ENCODE measurements at places on chromosomes 7 and 10.

- no peak for DNase-seq
Measured at GRCh38 chr7:130095812-130096211, 25.5 kb downstream of the KLHDC10 start.

DNA sequence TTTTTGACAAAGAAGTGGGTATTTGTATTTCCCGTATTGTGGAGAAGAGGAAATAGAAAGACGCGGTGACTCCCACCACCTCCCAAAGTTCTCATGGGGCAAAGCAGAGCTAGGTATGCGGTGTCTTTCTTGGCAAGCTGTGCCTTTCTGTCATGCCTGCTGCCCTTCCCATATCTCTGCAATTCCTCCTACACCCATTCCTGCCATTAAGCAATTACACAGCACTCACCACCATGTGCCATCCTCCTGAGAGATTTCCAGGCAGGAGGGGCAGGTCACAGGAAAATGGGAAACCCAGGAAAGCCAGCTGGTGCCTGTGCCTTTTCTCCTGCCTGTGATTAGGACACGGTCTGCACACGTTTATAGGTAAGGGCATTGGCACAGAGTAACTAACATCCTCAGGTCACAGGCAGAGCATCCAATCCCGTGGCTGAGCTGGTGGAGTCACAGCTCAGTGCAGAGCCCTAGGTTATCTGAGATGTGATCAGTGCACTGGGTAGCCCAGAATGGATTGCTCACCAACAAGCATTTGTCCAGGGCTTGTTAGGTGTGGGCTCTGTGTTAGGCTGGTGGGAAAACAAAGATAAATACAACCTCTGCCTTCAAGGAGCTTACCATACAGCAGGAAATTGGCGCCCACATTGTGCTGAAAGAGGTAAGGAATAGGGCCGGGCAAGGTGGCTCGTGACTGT is 9.4 kb upstream of the CRTAC1 start:
- DNase-seq: no peak

DNA sequence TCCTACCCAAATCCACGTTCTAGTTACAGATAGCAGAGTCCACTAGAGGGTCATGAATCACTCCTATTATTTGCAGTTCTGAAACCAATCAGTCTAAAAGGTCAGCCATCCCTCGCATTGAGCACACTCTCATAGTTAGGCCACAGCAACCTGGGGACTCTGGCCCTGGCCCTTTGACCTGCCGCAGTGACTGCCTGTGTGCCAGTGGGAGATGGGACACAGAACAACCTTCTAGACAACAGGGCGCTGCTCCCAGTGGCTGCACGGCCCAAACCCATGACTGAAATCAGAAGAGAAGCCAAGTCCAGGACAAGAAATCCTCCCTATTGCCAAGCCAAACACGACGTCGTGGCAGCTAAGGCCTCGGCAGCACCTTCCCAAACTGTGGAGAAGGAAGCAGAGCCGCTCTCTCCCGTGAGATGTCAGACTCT is 158.5 kb downstream of the HERPUD2 start:
- DNase-seq: no peak

GRCh38 chr7:101832685-101833375 is 15.4 kb downstream of the CUX1 start:
- DNase-seq: no peak

- no peak for DNase-seq
Measured at GRCh38 chr7:30726296-30727006, 25.5 kb upstream of the INMT start.

DNA sequence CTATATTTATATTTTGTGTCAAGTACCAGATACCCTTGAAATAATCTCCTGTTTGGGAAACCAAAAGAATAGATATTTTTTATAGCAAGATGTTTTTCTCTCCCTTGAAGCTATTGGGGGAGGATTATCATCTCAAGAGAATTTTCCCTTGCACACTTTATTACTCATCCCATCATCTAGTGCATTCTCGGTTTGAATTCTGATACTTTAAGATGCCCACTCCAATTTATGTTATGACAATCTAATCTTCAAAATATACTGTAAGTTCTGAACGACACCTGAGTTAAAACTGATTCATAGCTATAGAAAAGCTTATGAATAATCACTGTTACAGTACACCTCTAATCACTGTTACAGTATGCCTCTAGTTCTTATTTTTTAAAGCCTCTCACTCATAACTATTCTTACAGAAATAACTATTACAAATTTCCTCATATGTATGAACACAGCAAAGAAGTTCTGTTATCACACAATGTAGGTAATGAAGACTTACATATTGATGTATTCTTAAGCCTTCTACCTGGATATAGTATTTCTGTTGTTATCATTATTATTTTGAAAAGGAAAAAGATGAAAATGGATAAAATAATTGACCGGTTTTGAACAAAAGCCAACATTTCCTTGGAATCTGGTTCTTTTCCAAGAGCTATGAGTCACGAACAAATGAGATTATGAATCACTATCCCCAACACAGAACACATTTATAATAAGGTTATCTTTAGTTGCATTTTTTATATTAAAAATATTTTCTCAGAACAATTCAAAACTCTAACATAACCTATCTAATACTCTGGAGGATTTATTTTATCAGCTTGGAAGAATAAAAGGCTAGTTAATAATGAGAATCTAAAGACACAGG is 72.3 kb upstream of the FAM13C start:
- DNase-seq: no peak
